Neural cell (in vitro differentiated cells): ENCODE measurements at places on chromosomes 3 and 15. TPM values are rescaled to one million over a fixed set of nuclear protein-coding genes. Genes with fewer than 3 reads are reported as not detected.

Gene MASP1
- polyA plus RNA-seq, result 0.19 and 0.74 TPM in 2 replicates

Gene CSTA
- not detected in 2 replicates for polyA plus RNA-seq

Gene C3orf85
- not detected in 2 replicates for polyA plus RNA-seq

Gene NUP210
- polyA plus RNA-seq, result 8.2 and 14.4 TPM in 2 replicates

Gene GNAT1
- polyA plus RNA-seq, result not detected in 2 replicates

Gene SKOR1
- 0.81 and 0.94 TPM in 2 replicates for polyA plus RNA-seq

Gene ANKRD34C
- polyA plus RNA-seq, result not detected in 2 replicates
